Hair follicle dermal papilla cell (primary cell): ENCODE measurements at places on chromosomes 2 and 18. TPM values are rescaled to one million over a fixed set of nuclear protein-coding genes. Genes with fewer than 3 reads are reported as not detected.

STPG4 gene
- 0.49 TPM in 2 replicates for total RNA-seq

SCYGR4 gene
- not detected in 2 replicates for total RNA-seq

SGO2 gene
- total RNA-seq = 1.7 and 2.3 TPM in 2 replicates

KANSL3 gene
- 43.6 and 45.1 TPM in 2 replicates for total RNA-seq

GALNT3 gene
- 3.4 TPM in 2 replicates for total RNA-seq

DES gene
- total RNA-seq = 1.9 and 2.6 TPM in 2 replicates

LYPD6B gene
- 11.4 and 18.6 TPM in 2 replicates for total RNA-seq

TRAPPC8 gene
- total RNA-seq = 45.7 and 55.2 TPM in 2 replicates

CFAP65 gene
- not detected in 2 replicates for total RNA-seq

LBH gene
- 215 and 431 TPM in 2 replicates for total RNA-seq

EIF2AK2 gene
- total RNA-seq = 51.2 and 54.7 TPM in 2 replicates

PSTPIP2 gene
- total RNA-seq = 3.9 and 7.8 TPM in 2 replicates

ADAM23 gene
- total RNA-seq = 0.12 and 0.97 TPM in 2 replicates

TMEM198 gene
- 1.1 and 2.1 TPM in 2 replicates for total RNA-seq

CYP26B1 gene
- total RNA-seq = 10.2 and 21.3 TPM in 2 replicates

SULT1C3 gene
- total RNA-seq = not detected in 2 replicates

BOK gene
- total RNA-seq = 20.3 and 25.6 TPM in 2 replicates

WIPF1 gene
- 27.4 and 35.4 TPM in 2 replicates for total RNA-seq

AGXT gene
- total RNA-seq = not detected in 2 replicates

MAP3K19 gene
- total RNA-seq = not detected in 2 replicates

MTERF4 gene
- 29.0 and 37.2 TPM in 2 replicates for total RNA-seq

ZNF892 gene
- total RNA-seq = 4.9 and 9.1 TPM in 2 replicates

CASP8 gene
- total RNA-seq = 28.6 and 29.4 TPM in 2 replicates

BOLL gene
- not detected in 2 replicates for total RNA-seq

RIT2 gene
- total RNA-seq = not detected in 2 replicates

PDCD1 gene
- not detected in 2 replicates for total RNA-seq

FOXI3 gene
- not detected in 2 replicates for total RNA-seq

LRP2 gene
- not detected in 2 replicates for total RNA-seq

PLEKHA3 gene
- 8.9 and 9.1 TPM in 2 replicates for total RNA-seq

POLR1B gene
- 12.0 and 19.6 TPM in 2 replicates for total RNA-seq

EVA1A gene
- total RNA-seq = 31.2 and 32.1 TPM in 2 replicates

RNU2-63P gene
- under 0.01 TPM in 1 of 2 replicates, not detected in the other for total RNA-seq

SPHKAP gene
- total RNA-seq = not detected in 2 replicates

CHAC2 gene
- total RNA-seq = 0.97 and 1.3 TPM in 2 replicates

LAMA3 gene
- total RNA-seq = 4.9 and 5.1 TPM in 2 replicates

HOXD11 gene
- not detected in 2 replicates for total RNA-seq

FAM168B gene
- total RNA-seq = 146 and 153 TPM in 2 replicates

SLC14A1 gene
- total RNA-seq = 2.4 and 3.9 TPM in 2 replicates

APLF gene
- total RNA-seq = 8.5 and 10.5 TPM in 2 replicates

SLC9A4 gene
- total RNA-seq = under 0.01 TPM in 1 of 2 replicates, not detected in the other

PARD3B gene
- total RNA-seq = 27.1 and 34.7 TPM in 2 replicates

TMEM131 gene
- 43.0 and 48.8 TPM in 2 replicates for total RNA-seq
